WERI-Rb-1 (cell line): ENCODE measurements at places on chromosomes 1 and 21.

DNA sequence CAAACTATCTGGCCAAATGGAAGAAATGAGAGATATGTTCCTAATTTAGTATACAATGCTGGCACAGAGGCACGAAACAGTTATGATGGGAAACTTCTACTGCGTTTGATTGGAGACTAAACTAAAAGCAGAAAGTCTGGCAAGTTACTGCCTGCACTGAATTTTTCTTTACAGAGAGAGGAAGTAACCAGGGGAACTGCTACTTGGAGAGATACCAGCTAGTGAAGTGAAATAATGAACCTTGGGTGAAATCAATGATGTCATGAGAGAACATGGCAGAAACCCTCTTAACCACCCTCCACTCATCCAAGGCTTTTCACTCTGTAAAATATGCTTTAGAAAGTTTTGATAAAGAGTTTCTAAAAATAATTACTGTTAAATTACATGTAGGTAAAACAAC is 29.3 kb downstream of the NIBAN1 start:
- DNase-seq = no peak

DNA sequence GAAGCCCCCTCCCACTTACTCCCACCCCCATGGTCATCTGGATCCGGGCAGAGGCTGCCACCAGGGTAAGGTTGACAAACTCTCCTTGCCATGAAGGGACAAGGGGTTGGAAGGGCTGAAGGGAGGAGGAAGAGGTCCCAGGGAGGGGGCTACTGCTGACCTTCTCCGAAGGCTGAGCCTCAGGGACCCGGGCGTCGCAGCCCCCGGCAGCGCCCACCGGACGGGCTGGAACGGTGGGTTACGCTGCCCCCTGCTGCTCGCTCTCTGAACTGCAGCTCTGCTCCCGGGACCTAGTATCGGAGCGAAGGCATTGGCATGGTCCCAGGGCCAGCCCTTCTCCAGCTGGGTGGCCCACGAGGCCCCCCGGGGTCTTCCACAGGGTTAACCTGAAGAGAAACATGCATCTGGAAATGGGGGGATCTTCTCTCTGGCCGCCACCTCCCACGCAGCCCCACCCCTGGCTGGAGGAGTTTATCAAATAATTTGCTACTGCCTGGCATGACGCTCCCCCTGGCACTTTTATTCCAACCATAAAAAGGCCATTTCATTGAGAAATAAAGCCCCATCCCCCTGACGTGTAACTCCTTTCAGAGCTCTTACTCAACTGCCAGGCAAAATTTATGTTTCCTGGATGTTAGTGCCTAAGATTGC is 70.4 kb upstream of the TARDBP start:
- DNase-seq = peak; percentile 62

GRCh38 chr1:80367058-80367457 is 1360.5 kb upstream of the ADGRL4 start:
- DNase-seq = no peak

GRCh38 chr1:109484519-109484975 is 842 bp downstream of the ATXN7L2 start:
- DNase-seq = no peak

DNA sequence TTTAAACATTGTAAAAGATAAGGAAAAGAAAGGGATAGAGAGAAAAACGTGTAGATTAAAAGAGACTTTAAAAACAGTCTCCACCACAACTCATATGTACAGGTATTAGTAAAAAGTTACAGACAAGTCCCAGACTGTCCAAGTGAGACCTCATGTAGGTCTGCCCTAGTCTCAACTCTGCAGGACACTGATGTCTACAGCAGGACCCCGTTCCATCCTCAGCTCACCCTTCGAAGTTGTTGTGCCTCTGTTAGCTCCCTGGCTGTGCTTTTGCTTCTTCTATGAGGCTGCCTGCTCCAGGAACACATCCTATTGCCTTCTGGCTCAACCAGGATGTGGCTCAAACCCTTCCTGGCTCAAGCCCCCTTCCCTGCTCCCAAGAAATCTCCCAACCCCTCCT is 72.9 kb upstream of the FBXO28 start:
- no peak for DNase-seq

DNA sequence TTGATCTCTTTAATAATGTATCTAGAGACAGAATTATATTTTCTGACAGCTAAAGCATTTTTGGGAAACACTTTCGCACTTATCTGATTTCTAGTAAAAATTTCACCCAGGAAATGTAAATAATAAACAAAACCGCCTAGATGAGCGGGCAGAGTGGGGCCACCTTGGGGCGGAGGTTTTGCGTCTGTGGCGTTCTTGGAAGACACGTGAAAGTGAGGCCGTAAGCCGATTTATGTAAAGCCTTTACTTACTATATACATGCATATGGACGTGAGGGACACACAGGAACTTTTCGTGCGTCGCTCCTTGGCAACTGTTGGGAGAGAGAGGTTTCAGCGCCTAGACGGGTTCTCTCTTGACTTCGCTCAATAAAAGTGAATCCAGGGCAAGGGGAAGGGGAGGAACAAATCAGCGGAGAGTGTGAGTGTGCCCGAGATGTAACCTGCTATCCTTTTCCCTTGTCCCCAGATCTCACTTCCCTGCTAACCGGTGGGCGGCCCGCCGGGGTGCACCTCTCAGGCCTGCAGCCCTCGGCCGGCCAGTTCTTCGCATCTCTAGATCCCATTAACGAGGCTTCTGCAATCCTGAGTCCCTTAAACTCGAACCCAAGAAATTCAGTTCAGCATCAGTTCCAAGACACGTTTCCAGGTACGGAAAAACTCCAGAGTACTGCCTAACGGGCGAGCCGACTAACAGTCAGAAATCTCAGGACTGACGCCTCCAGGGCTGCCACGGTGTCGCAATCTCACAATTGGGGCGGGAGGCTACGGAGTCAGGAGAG is 1.7 kb downstream of the HLX start:
- no peak for DNase-seq

DNA sequence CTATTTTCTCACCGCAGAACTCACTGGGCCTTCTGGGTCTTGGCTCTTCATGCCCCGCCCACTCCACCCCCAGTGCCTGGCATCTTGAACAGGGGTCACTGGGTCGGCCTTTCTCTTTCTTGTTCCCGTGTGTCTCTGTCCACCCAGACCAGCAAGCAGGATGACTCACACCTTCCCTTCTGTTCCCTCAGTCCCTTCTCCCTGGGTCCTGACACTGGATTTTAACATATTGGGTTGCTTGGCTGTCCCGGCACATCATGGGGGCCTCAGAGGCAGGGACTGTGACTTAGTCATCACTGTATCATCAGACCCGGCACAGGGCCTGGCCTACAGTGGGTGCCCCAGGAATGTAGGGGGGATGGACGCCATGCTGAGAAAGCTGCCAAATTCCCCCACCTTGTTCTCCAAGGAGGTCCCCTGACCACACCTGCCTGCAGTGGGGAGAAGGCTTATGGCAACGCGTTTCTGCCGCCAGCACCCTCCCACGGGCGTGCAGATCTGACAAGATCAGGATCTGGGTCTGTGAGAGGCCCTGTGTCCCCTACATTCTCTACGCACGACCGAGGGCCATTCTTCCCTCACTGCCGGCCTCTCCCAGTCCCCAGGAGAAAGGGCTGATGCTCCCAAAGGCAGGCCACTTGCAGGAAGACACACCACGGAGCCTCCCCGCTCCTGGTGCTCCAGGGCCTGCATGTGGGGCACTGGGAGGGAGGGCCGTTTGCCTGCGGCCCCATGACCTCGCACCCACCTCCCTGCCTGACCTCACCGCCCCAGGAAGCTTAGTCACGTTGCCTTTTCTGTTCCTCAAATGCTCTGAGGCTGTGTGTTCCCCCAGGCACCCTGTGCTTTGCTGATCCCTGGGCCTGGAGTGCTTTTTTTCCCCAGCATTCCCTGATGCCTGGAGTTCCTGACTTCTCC is 157.2 kb upstream of the TMEM51 start:
- DNase-seq = no peak

- DNase-seq = no peak
Measured at GRCh38 chr1:201307231-201307630, 23.9 kb downstream of the PKP1 start.

DNA sequence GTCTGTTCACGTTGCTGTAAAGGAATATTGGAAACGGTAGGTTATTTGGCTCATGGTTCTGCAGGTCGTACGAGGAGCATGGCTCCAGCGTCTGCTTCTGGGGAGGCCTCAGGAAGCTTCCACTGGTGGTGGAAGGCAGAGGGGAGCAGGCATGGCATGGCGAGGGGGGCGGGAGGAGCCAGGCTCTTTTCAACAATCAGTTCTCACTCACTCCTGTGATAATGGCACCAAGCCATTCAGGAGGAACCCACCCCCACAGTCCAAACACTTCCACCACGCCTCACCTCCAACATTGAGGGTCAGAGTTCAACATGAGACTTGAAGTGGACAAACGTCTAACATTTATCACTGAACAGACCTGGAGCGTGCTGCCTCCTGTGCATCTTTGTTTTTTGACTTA is 141.2 kb downstream of the PGBD5 start:
- DNase-seq = peak; percentile 4

- DNase-seq = no peak
Measured at GRCh38 chr1:83090195-83090594, 908.7 kb downstream of the TTLL7 start.

- no peak for DNase-seq
Measured at GRCh38 chr1:151611288-151611790, 511 bp upstream of the SNX27 start.

GRCh38 chr21:42282021-42282420 is 33.2 kb downstream of the TFF3 start:
- no peak for DNase-seq

DNA sequence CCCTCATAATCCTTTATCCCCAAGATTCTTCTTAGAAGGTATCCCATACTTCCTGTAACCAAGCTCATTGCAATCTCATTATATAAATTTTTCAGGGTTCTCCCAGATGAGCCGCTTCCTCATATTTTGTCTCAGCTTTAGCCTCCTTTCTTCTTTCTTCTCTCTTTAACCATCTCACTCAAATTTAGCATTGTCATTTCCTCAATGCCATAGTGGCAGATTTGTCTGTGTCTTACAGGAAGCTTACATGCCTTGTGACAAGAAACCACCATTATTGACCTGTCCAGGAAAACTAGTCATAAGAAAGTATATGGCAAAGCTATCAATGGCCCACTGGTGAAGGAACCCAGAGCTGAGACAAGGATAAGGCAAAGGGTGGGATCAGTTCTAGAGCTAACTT is 6.0 kb upstream of the FCRL2 start:
- DNase-seq = no peak
